ENCODE measurements at places on chromosomes 1 and 21.

GRCh38 chr1:100565533-100565932 lies 27.6 kb downstream of the GPR88 start:
- no peak for DNase-seq

GRCh38 chr1:38123356-38124135 lies 77.0 kb upstream of the POU3F1 start:
- no peak for DNase-seq

DNA sequence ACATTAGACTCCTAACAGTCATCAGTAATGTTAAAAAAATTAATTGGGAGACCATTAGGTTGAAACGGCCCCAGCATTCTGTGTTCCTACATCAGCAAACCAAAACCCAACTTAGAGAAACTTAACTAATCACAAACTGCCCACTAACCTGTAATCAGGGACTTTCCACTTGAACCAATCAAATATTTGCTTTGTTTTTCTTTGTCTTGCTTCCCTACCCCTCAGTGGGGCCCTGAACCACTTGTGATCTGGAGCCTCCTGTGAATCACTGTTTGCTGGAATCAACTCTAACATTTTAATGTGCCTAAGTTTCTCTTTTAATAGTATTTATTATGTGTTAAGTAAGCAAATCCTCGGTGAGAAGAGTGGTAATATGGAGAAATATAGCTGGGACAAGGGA lies 64.0 kb downstream of the ABCA4 start:
- DNase-seq, result no peak

- no peak for DNase-seq
Measured at GRCh38 chr1:53697721-53698383, 41.1 kb downstream of the GLIS1 start.
